HS-5 (cell line): ENCODE measurements at places on chromosomes 6 and 20.

GRCh38 chr6:25130518-25130917 lies 148.7 kb upstream of the CARMIL1 start:
- DNase-seq: no peak

DNA sequence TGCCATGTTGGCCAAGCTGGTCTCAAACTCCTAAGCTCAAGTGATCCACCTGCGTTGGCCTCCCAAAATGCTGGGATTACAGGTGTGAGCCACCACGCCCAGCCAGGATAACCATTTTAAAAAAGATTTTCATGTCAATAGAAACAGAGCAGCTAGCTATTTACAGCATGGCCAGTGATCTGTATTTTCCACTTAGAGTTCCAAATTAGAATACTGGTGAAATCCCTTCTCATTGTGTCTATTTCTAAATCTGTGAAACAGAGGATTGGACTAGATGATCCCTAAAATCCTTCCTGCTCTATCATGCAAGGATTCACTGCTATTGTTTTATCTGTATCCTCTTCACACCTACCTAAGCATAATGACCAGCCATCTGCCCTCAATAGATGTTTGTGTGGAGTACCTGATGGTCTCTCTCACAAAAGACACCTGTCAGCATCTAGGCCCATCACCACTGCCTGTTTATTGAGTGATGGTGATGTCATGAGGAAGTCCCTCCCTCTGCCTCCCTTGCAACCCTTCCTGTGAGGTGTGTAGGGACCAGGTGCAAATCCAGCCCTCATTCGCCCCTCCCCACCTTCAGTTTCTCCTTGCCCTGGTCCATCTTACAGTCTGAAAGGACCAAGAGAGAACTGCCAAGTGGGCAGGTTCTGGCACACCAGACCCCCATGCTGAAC lies 26.5 kb upstream of the SMIM29 start:
- DNase-seq: no peak

- DNase-seq: no peak
Observed at GRCh38 chr6:113854531-113855499, 2.3 kb upstream of the MARCKS start.

GRCh38 chr6:11763460-11764249 lies 14.9 kb downstream of the ADTRP start:
- DNase-seq: no peak

- DNase-seq: peak; percentile 56
Observed at GRCh38 chr6:155850408-155850841, 394.8 kb upstream of the NOX3 start.

DNA sequence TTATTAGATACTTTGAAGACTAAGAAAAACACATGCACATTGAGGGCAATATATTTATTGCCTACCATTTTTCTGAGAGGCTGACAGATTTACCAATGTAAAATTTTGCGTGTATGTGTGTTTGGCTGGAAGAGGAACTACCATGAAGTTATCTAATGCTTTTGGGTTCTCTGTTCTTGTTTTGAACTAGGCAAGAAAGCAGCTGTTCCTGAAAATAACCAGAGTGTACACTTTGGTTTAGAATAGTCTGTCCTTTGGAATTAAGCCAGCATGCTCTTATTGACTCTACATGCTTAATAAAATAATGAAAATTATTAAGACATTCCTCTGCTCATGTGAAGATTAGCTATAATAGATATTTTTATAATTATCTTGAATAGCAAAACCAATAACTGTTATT lies 129.2 kb downstream of the MYB start:
- DNase-seq: no peak

DNA sequence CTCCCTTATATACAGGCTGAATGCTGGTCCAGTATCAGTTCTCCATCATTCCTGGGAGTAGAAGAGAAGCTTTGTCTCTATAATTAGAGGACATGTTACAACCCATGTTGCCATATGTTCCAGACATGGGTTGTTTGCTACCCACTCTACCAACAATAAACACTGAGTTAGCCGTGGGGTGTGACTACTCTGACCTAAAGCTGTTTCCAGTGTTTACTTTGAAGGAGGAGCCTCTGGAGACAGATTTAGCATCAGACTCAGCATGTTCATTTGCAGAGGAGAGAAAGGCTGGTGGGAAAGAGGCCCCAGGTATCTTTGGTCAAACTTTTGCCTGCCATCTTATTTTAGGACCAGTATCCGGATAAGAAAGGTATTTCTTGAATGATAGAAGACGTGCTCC lies 157.9 kb upstream of the SNX9 start:
- DNase-seq: no peak

DNA sequence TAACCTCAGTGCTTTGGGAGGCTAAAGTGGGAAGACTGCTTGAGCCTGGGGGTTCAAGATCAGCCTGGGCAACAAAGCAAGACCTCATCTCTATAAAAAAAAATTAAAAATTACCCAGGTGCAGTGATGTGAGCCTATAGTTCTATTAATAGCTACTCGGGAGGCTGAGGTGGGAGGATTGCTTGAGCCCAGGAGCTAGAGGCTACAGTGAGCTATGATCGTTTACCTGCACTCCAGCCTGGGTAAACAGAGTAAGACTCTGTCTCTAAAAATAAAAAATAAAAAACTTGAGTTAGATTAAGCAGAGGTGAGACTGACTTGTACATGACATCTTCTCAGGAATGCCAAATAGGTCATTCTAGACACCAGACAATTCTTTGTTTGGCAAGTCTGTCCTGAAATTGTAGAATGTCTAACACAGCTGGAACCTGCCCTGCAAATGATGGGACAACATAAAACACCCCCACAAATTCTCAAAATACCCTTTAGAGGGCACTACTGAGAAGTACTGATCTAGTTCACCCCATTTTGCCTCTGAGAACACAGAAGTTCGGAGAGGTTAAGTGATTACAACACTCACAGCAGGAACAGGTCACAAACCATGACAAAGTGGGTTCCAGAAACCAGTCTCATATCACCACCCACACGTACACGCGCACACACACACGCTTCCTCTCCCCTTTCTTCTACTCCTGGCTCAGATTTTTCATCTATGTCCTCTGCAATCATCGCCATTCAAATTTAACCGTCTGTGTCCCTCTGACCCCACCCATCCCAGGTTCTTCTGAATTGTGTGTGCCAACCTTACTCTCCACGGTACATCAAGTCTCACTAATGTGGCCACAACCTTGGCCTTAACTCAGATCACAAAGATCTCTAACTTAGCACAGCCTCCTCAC lies 38.3 kb downstream of the ARHGAP18 start:
- DNase-seq: no peak

GRCh38 chr6:157891544-157892362 lies 68.7 kb downstream of the SNX9 start:
- no peak for DNase-seq

DNA sequence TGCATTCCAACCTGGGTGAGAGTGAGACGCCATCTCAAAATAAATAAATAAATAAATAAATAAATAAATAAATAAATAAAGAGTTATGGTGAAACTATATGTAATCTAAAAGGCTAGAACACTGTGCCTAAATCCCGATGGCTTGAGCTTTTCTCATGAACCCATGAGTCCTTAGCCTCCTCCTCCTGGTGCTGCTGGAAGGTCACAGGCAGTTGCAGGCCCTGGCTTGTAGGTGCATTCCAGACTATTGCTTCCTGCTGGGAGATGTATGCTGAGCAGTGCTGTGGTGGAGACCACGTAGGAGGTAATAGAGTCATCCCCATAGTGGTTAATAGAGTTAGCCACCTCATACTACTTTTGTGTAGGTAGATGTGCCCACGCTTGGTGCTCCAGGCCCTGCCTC lies 12.5 kb downstream of the PTK7 start:
- no peak for DNase-seq

- DNase-seq: no peak
Observed at GRCh38 chr20:4216142-4216735, 200.9 kb upstream of the RNF24 start.

- no peak for DNase-seq
Observed at GRCh38 chr6:8940356-8940755, 505.0 kb upstream of the SLC35B3 start.

GRCh38 chr6:126811321-126811720 lies 307.1 kb upstream of the RSPO3 start:
- DNase-seq: no peak

GRCh38 chr6:64012351-64013001 lies 376.9 kb downstream of the PHF3 start:
- no peak for DNase-seq

- peak; percentile 77 for DNase-seq
Observed at GRCh38 chr6:56959938-56960337, 5.0 kb downstream of the BEND6 start.

DNA sequence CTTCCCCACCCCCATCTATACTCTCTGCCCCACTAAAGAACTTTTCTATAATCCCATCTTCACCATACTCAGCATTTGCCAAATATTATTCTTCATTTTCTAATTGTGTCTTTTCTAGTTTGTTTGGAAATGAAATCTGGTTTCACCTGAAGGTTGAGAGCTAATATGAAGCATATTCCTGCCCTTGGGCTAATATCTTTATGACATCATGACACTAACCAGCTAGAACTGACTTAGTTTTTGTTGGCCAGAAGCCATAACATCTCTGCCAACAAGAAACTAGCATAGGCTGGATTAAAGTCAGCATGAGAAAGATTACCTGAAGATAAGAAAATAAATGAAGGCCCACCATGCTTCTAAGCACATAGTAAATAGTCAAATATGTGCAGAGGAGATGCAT lies 16.7 kb downstream of the UNC5CL start:
- no peak for DNase-seq

- DNase-seq: no peak
Observed at GRCh38 chr6:161033667-161034066, 42.1 kb downstream of the MAP3K4 start.

GRCh38 chr6:4459996-4460395 lies 316.2 kb upstream of the CDYL start:
- DNase-seq: no peak

- no peak for DNase-seq
Observed at GRCh38 chr6:108592371-108593337, 31.9 kb downstream of the FOXO3 start.

DNA sequence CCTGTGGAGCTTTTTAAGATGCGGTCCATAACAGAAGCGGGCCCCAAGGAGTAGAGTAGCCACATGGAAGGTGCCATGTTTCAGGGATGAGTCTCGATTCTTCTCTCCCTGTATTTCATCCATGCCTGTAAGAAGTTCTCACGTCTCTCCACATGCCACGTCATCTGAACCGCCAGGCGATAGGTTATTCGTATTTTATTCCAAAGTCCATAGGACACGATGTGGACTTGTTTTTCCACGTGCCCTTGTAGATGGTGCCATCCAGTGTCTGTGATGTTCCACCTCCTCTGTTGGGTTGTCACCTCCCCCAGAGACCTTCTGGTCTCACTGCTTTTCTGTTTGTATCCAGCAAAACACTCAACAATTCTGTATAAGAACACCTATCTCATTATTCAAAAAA lies 17.6 kb downstream of the HEBP2 start:
- DNase-seq: no peak

DNA sequence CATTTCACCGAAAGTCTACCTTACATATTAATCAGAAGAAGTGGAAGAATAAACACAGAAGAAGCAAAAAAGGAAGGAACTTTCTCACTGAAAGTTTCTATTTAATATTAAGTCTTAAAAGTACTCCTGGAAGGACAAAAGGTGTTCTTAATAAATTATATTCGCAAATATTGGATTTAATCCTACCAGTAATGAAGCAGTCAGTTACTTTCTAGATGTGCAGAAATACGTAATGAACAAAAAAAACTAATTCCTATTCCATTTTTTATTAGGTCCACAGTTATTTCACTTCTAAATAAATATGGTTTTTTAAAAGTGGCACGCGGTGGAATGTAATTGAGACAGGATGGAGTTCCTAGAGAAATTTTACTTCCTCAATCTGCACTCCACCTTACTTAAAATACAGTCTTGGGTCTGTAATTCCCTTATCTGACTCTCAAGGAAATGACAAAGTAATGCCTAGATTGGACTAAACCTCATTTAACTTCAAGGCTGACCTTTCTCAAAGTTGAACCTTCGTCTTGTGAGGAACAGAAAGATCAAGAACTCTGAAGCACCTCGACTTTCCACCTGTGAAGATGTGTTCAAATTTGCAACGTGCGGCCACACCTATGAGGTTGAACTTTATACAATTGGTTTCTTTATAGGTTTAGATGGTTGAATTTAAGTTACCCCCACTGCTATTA lies 1.1 kb upstream of the TRAM2 start:
- no peak for DNase-seq

DNA sequence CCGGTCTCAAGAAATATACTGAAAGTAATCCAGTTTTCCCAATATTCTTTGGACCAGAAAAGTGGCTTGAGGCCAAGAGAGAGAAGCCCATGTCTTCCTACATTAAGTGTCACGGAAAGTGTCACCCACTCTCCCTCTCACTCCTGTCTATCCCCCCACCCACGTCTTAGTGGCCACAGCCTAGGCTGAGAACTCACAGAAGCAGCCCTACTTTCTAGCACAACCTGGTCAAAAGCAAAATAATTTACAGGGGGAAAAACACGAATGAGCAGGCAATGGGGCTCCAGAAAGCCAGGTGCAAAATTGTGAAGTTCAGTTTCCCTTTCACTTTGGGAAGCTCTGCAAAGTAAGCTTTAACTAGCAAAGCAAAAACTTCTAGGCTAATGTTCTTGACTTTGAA lies 118.0 kb downstream of the OPRM1 start:
- DNase-seq: no peak

- no peak for DNase-seq
Observed at GRCh38 chr6:166435574-166435973, 52.8 kb upstream of the MPC1 start.

- DNase-seq: peak; percentile 98
Observed at GRCh38 chr20:50744143-50744792, 12.9 kb downstream of the PARD6B start.

DNA sequence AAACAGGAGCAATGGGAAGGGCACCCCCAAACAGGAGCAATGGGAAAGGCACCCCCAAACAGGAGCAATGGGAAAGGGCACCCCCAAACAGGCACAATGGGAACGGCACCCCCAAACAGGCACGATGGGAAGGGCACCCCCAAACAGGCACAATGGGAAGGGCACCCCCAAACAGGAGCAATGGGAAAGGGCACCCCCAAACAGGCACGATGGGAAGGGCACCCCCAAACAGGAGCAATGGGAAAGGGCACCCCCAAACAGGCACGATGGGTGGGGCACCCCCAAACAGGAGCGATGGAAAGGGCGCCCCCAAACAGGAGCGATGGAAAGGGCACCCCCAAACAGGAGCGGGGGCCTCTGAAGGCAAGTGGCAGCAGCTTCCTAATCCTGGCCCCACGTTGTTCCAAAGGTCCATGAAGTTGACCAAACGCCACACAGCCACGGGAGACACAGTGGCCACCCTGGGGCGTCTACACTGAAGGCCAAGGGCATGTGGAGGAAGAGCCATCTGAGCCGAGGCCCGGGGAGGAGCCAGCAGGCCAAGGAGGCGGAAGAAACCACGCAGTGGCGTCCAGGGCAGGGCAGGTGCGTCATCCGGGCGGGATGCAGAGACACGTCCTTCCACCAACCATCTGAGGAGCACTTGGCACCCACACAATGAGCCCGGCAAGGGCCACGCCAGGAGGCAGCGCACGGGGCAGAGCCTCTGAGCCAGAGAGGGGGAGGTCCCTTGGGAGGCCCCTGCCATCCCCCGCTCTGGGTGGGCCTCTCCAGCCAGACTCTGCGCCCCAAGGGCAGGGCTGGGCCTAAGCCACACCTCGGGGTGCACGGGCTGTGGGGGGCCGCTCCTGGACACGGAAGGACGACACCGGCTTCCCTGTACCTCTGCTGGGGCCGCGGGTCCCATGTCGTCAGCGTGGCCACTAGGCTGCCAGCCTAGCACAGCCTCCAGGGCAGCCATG lies 21.5 kb upstream of the NTSR1 start:
- DNase-seq: no peak

- no peak for DNase-seq
Observed at GRCh38 chr6:136250686-136251008, 536 bp upstream of the MTFR2 start.
